ENCODE measurements at places on chromosomes 5 and 9.
A peak's percentile ranks its signal among the peaks of the same experiment; 100 is the strongest.

- no peak overlapping the region for H3K27ac ChIP-seq
- no peak for DNase-seq
- peaks cover 5% of the 10 kb centered on the region for H3K27me3 ChIP-seq
- peaks cover 6% of the 10 kb centered on the region for H3K4me1 ChIP-seq
- H3K4me3 ChIP-seq, result no peak overlapping the region
- no peaks in the 10 kb centered on the region for H3K36me3 ChIP-seq
These were observed 10.5 kb downstream of the DOCK2 start for GRCh38 chr5:169647566-169647965.

DNA sequence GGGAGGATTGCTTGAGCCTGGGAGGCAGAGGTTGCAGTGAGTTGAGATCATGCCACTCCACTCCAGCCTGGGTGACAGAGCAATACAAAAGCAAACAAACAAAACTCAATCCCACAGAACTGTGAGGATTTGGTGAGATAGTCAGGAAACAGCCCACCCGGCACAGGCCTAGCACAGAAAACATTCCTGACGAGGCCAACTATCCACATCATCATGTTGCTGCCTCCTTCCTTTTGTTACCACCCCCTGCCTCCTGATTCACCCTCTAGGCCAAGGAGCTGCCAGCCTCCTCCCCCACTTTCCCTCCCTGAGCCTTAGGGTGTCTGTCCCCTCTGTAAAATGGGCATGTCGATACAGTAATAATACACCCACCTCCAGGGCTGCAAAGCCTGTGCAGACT, 39.0 kb downstream of the STK10 start:
- peak; percentile 6 for DNase-seq
- no peak overlapping the region for H3K4me3 ChIP-seq
- no peaks in the 10 kb centered on the region for H3K36me3 ChIP-seq
- H3K27ac ChIP-seq, result no peak overlapping the region
- no peaks in the 10 kb centered on the region for H3K4me1 ChIP-seq

GRCh38 chr5:178505639-178506407, 84.4 kb downstream of the COL23A1 start:
- H3K36me3 ChIP-seq, result no peaks in the 10 kb centered on the region
- no peak overlapping the region for H3K27ac ChIP-seq
- no peak overlapping the region for H3K4me3 ChIP-seq
- no peaks in the 10 kb centered on the region for H3K27me3 ChIP-seq

DNA sequence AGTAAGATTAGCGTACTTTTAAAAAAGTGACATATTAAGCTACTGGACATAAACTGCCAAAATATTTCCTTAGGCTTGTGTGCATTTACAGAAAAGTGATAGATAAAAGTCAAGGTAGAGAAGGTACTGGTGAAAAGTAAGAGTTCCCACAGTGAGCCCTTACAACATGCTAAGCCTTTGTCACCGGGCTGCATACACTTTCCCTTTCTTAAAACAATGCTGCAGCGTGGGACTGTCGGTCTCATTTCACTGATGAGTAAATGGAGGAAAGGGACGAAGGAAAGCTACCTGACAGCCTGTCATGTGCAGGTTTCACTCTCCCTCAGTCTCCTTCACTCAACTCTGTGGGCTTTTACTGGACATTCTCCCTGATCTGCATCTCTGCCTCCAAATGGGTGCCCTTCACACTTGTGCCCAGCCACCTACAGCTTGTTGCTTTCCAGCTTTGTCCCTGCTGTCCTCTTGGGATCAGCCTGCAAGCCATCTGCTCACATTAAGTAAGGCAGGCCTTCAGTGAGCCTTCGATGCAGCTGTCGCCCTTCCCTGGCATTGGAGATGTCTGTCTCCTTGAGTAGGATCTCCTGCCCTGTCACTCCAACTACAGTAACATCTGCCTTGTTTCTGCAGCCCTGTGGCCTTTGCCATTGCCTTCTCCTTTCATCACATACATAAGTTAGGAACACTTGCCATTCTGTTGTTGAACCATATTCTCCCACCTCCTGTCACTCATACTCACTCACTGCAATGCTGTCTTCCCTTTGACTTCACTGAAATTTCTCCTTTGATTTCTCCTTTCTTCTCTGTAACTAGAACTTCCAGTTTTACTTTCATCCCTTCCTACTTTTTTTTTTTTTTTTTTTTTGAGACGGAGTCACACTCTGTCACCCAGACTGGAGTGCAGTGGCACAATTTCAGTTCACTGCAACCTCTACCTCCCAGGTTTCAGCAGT, 9.3 kb upstream of the ROPN1L start:
- H3K36me3 ChIP-seq, result peaks cover 57% of the 10 kb centered on the region
- H3K4me1 ChIP-seq, result no peaks in the 10 kb centered on the region
- H3K4me3 ChIP-seq, result no peak overlapping the region
- DNase-seq, result no peak
- H3K27me3 ChIP-seq, result no peaks in the 10 kb centered on the region
- H3K27ac ChIP-seq, result no peak overlapping the region

DNA sequence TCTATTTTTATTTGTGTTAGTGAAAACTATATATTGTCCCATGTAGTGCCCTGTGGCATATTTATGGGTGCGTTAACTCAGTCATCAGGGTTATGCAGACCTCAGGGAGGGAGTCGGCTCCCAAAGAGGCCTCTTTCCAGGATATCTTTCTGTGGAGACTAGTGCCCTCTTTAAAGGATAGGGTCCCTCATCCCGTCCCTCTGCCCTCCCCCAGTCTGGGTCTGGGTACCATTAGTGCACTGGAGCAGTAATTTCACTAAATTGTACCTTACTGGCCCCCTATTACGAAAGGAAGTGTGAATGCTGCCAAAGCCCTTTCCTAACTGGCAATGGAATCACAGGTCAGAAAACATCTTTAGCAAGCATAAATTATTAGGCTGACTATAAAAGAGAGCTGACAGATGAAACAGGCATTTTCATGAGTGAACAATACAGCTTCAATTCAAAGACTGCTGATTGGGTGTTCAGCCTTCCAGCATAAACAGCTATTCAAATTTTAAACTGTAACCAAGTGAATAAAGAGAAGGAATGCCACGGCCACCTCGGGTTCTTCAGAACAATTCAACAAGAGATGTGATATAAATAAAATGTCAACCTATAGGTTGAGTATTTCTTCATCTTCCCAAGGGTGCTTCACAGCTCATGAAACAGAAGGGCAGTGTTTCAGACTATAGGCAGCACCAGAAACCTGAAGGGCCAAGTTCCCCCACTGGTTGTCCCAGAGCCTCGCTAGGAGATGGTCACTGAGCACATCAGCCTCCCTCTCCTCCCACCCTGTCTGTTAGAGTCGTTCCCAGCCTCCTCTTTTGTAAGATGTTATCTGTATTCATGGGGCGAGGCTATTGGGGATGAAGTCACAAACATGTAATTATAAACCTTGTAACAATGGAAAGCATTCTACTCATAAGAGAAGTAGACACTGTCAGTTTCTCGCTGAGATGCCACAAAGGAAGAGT, 318.7 kb downstream of the TMEM161B start:
- no peaks in the 10 kb centered on the region for H3K36me3 ChIP-seq
- no peaks in the 10 kb centered on the region for H3K4me1 ChIP-seq
- no peaks in the 10 kb centered on the region for H3K27me3 ChIP-seq
- DNase-seq, result no peak
- no peak overlapping the region for H3K27ac ChIP-seq
- no peak overlapping the region for H3K4me3 ChIP-seq

DNA sequence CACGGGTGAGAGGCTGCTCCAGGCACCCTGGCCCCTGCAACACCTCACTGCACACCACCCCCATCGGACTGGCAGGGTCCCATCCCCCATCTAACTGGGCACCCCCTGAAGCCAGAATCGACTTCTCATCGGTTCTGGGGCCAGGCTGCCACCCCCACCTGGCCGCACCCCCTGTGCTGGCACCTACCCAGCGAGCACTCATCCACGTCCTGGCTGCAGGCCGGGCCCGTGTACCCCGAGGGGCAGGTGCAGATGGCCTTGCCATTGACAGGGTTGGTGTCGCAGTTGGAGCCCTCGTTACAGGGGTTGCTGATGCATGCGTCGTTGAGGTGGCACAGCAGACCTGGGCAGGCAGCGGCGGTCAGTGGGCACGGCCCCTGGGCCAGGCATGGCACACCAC, 27.9 kb downstream of the NOTCH1 start:
- no peak overlapping the region for H3K27ac ChIP-seq
- no peak overlapping the region for H3K4me3 ChIP-seq
- peaks cover 53% of the 10 kb centered on the region for H3K36me3 ChIP-seq

Measured in pancreas (tissue), 10 donors.